ENCODE measurements at places on chromosomes 6 and 20.

GRCh38 chr20:50431066-50431450, 79.1 kb upstream of the PTPN1 start:
- DNase-seq, result no peak

DNA sequence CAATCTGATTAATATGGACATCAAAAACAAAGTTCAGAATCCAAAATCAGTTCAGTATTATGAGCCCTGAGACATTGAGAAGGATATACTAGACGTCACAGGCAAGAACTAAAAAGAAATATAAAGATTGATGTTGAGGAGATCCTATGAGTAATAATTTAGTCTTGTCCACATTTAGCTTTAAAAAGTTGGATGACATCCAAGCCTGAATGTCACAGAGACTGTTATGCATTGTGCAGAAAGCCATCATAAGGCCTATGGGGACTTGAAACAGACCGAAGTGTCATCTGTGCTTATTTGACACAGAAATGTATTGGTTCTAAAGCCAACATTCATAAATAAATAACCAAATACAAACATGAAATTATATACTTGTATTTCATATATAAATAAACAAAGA, 581.8 kb upstream of the MMS22L start:
- DNase-seq, result no peak

- no peak for DNase-seq
These were observed 58.2 kb upstream of the TRAF3IP2 start for GRCh38 chr6:111663692-111664564.

- no peak for DNase-seq
These were observed 313.6 kb upstream of the NT5E start for GRCh38 chr6:85136310-85136709.

DNA sequence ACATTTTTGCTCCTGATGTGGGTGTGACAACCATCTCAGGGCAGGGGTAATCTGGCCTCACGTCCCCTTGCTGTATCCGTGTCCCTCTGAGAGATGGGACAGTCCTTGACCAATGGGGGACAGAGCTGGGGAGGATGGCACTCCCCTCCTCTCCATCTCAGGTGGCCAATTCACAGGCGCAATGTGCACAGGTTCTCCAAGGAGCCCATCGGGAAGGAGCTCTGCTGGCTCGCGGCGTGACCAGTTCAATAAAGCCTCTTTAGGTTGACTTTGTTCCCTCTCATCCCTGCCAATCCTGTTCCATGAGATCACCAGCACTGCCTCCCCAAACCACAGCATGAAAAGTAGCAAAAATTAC, 196.3 kb upstream of the SLC24A3 start:
- no peak for DNase-seq

- no peak for DNase-seq
These were observed 252.1 kb downstream of the DOK5 start for GRCh38 chr20:54727490-54727889.

- no peak for DNase-seq
These were observed 53.6 kb downstream of the HDDC2 start for GRCh38 chr6:125248136-125248535.

- no peak for DNase-seq
These were observed 24.9 kb downstream of the SASH1 start for GRCh38 chr6:148367411-148368024.

GRCh38 chr6:87100216-87100615, 5.3 kb upstream of the CGA start:
- DNase-seq, result no peak

DNA sequence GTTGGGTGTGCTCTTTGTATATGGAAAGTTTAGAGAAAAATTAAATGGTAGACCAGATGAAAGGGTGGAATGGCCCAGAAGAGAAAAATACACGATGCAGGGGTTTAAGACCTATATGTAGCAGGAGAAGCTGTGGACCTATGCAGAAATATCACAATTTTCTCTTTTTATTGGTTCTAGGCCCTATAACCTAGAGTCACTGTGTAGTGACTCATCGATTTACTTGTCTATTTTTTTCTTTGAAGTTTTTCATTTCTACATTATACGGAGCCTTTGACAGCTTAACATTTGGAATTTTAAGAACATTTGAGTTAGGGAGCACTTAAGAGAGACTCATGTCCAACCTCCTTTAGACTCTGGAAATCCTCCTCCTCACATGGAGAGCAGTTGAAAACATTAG, 28.3 kb upstream of the ADGRF1 start:
- DNase-seq, result no peak
